Heart right ventricle (tissue), 16 donors: ENCODE measurements at places on chromosomes 7 and 10. TPM values are rescaled to one million over a fixed set of nuclear protein-coding genes. Genes with fewer than 3 reads are reported as not detected.

DNA sequence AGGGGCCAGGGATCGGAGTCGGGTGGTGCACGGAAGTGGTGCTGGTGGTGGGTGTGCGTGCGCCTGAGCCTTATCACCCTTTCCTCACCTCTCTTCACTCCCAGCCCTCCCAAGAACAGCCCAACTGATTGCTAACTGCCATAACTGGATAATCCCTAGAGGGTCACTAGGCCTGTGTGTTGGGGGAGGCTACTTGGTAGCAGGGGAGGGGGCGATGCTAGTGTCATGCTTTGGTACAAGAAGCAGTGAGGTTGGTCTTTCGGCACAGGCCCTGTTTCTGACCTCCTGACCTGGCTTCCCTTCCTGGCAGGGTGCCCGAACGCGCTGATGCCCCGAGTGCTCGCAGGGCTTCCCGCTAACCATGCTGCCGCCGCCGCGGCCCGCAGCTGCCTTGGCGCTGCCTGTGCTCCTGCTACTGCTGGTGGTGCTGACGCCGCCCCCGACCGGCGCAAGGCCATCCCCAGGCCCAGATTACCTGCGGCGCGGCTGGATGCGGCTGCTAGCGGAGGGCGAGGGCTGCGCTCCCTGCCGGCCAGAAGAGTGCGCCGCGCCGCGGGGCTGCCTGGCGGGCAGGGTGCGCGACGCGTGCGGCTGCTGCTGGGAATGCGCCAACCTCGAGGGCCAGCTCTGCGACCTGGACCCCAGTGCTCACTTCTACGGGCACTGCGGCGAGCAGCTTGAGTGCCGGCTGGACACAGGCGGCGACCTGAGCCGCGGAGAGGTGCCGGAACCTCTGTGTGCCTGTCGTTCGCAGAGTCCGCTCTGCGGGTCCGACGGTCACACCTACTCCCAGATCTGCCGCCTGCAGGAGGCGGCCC is 652 bp downstream of the KAZALD1 start:
- DNase-seq, result peak; percentile 66
- peaks cover 62% of the 10 kb centered on the region for H3K4me1 ChIP-seq
- H3K27ac ChIP-seq, result peak overlapping the region; percentile 95
- peak overlapping the region; percentile 52 for H3K4me3 ChIP-seq

The ABCB1 gene
- polyA plus RNA-seq, result 1.3 TPM

DNA sequence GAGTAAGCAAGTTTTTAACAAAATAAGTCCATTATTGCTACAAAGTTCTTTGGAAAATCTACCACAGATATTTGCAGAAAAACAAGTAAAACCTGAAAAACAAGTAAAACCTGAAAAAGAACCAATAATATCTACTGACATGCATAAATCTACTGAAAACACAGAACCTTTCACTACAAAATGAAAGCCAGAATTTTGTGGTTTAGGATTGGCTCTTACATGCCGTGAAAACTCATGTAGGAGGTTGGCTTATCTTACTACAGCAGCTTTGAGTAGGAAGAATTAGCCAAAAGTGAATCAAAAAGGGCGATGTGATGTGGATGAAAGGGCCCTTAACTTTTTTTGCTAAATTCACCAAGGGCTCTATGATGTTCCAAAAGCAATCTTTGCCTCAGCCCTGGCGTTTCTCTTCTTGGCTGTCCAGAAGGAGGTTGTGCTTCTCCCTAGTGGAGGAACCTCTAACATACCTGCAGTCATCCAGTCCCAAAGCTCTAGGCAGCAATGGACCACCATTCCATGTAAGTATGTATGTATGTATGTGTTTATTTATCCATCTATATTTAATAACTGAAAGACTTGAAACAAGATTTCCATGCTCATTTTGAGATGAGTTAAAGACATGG is 93.5 kb upstream of the ZNF804B start:
- H3K4me1 ChIP-seq, result no peaks in the 10 kb centered on the region
- H3K4me3 ChIP-seq, result no peak overlapping the region
- no peak for DNase-seq
- no peaks in the 10 kb centered on the region for H3K36me3 ChIP-seq
- no peak overlapping the region for H3K27ac ChIP-seq

DNA sequence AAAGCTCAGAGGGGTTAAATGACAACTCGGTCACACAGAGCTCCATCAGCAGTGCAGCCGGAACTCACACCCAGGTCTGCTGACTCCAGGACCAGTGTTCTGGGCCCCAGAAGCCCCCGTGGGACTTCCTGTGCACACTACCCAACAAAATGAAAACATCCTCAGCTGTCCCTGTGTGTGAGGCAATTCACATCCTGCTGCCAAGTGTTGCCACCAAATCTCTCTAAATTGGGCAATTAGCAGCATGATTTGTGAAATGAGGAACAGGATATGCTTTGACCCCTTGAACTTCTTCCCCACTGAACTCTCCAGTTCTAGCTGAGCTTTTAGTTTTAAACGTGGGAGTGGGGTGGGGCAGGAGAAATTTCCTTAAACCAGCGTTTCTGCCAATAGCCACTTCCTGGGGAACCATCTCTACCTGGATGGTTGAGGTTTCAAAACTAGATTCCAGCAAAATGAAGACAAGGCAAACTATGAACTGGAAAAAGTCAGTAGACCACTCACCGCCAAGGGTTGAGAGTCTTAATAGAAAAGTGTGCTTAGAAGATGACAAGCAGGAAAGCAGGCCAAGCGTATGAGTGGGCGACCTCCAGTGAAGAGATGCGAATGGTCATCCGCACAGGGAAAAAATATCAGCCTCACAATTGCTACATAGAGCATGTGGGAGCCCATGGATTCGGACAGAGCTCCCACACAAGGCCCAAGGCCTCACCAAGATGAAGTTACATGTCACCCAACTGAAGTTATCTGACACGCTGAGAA is 51.9 kb upstream of the CHST15 start:
- H3K27me3 ChIP-seq, result no peaks in the 10 kb centered on the region
- H3K4me3 ChIP-seq, result no peak overlapping the region
- no peaks in the 10 kb centered on the region for H3K36me3 ChIP-seq
- peaks cover 3% of the 10 kb centered on the region for H3K4me1 ChIP-seq
- DNase-seq, result peak; percentile 54
- no peak overlapping the region for H3K27ac ChIP-seq

- H3K4me3 ChIP-seq, result no peak overlapping the region
- H3K27me3 ChIP-seq, result no peaks in the 10 kb centered on the region
- no peak overlapping the region for H3K27ac ChIP-seq
- no peak for DNase-seq
- peaks cover 29% of the 10 kb centered on the region for H3K36me3 ChIP-seq
Measured at GRCh38 chr7:149286811-149287400, 24.9 kb downstream of the ZNF783 start.

DNA sequence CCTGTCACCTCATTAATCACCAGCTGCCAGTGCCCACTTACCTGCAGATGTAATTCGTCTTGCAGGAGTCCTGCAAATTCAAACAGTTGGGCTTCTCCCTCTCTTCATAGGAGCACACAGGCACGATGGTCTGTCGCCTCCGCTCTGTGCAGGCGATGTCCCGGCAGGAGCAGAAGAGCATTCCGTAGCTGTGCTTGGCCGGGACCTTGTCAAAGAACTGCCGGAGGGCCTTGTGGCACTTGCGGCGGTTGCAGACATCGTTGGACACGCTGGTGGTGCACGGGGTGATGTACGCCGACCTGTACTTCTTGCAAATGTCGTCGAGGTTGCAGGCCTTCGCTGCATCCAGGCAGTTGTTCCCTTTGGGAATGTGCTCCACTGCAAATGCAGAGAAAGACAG is 147.8 kb downstream of the GFRA1 start:
- DNase-seq, result no peak
- H3K4me3 ChIP-seq, result no peak overlapping the region
- no peaks in the 10 kb centered on the region for H3K27me3 ChIP-seq
- H3K4me1 ChIP-seq, result no peaks in the 10 kb centered on the region

- peaks cover 5% of the 10 kb centered on the region for H3K27me3 ChIP-seq
- H3K36me3 ChIP-seq, result no peaks in the 10 kb centered on the region
- H3K27ac ChIP-seq, result no peak overlapping the region
Measured at GRCh38 chr7:157609516-157609915, 272.7 kb downstream of the DNAJB6 start.

GRCh38 chr10:92405419-92405924 is 114.5 kb downstream of the MARCHF5 start:
- DNase-seq, result no peak
- no peak overlapping the region for H3K4me3 ChIP-seq
- H3K27me3 ChIP-seq, result no peaks in the 10 kb centered on the region
- no peaks in the 10 kb centered on the region for H3K4me1 ChIP-seq

- H3K4me1 ChIP-seq, result peaks cover 4% of the 10 kb centered on the region
- no peaks in the 10 kb centered on the region for H3K36me3 ChIP-seq
- DNase-seq, result no peak
- no peak overlapping the region for H3K4me3 ChIP-seq
- H3K27me3 ChIP-seq, result peaks cover 49% of the 10 kb centered on the region
Measured at GRCh38 chr7:31054608-31055278, 2.6 kb downstream of the ADCYAP1R1 start.

The ARL3 gene
- 5.0 TPM for polyA plus RNA-seq

The OR2A1 gene
- polyA plus RNA-seq, result not detected

DNA sequence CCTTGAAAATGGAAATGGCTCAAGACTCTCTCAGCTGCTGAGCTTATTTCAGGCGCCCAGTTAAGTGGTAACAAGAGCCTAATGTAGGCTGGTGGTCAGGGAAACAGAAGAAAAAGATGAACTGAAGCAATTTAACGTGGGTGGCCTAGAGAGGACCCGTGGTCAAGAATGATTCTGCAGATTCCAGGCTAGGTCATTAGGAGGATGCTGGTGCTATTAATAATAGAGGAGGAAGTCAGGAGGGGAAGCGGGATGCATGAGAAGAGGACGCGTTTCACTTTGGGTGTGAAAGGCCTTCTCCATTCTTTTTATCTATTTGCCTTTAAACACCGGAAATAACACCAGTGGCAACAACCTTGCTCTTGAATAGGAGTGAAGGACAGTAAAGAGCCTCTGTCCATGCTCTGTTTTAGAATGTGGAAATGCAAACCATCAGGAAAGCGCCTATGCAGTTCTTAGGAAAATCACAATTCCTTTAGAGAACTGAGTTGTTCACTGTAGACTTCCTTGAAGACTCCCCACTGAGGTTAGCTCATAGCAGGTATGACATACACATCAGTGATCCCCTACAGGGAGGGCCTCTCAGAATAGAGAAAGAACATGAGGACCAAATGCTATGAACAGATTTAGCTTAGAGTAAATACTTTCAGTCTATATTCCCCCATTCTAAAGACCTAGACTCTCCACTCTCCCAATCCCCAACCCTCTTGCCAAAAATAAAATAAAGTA is 8.6 kb downstream of the LIPA start:
- no peak overlapping the region for H3K4me3 ChIP-seq
- DNase-seq, result no peak
- peaks cover 25% of the 10 kb centered on the region for H3K4me1 ChIP-seq
- H3K27ac ChIP-seq, result peak overlapping the region; percentile 54
- no peaks in the 10 kb centered on the region for H3K27me3 ChIP-seq

The EPHB6 gene
- 1.9 TPM for polyA plus RNA-seq

The GIMAP8 gene
- 19.5 TPM for polyA plus RNA-seq

GRCh38 chr10:116098411-116099022 is 174.5 kb downstream of the GFRA1 start:
- no peaks in the 10 kb centered on the region for H3K4me1 ChIP-seq
- no peak overlapping the region for H3K4me3 ChIP-seq
- H3K27me3 ChIP-seq, result peaks cover 21% of the 10 kb centered on the region
- H3K27ac ChIP-seq, result no peak overlapping the region

DNA sequence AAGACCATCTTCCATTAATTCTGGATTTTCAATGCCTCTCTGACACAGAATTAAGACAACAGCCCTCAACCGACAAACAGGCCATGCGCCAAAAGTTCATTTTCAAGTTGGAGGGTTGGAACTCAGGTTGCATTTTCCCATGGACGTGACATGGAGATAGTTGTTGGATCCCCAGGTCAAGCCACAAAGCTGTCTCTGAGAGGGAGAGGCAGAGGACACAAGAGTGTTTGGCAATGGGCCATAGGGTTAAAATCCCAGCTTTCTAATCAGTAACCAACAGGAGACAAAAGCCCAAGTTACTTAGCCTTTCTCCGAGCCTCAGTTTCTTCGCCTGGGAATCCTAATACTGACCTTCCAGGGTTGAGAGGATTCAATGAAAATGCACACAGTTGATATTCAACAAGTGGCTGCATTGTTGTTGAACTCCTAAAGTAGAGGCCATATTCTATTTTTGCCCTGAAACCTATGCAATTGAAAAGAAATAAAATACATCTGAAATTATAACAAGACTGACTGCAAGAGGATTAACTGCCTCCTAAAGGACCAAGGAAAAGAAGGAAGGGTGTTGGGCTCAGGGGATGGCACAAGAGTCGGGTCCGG is 44.3 kb downstream of the SORBS1 start:
- H3K36me3 ChIP-seq, result no peaks in the 10 kb centered on the region
- H3K27me3 ChIP-seq, result no peaks in the 10 kb centered on the region
- H3K4me1 ChIP-seq, result peaks cover 96% of the 10 kb centered on the region
- DNase-seq, result no peak

- H3K4me3 ChIP-seq, result no peak overlapping the region
- peaks cover 5% of the 10 kb centered on the region for H3K4me1 ChIP-seq
- H3K36me3 ChIP-seq, result no peaks in the 10 kb centered on the region
- DNase-seq, result no peak
- H3K27me3 ChIP-seq, result no peaks in the 10 kb centered on the region
- H3K27ac ChIP-seq, result no peak overlapping the region
Measured at GRCh38 chr7:159075563-159076238, 69.0 kb downstream of the VIPR2 start.

GRCh38 chr7:74023092-74023536 is 4.9 kb upstream of the ELN start:
- H3K27ac ChIP-seq, result no peak overlapping the region
- peaks cover 32% of the 10 kb centered on the region for H3K27me3 ChIP-seq
- no peak overlapping the region for H3K4me3 ChIP-seq
- H3K4me1 ChIP-seq, result peaks cover 24% of the 10 kb centered on the region
- no peak for DNase-seq
- no peaks in the 10 kb centered on the region for H3K36me3 ChIP-seq

- peak overlapping the region; percentile 45 for H3K4me3 ChIP-seq
- no peak for DNase-seq
- H3K27ac ChIP-seq, result peak overlapping the region; percentile 68
- no peaks in the 10 kb centered on the region for H3K27me3 ChIP-seq
Measured at GRCh38 chr7:44324204-44324480, 1.3 kb downstream of the CAMK2B start.
